ENCODE measurements at places on chromosomes 3 and 15.

DNA sequence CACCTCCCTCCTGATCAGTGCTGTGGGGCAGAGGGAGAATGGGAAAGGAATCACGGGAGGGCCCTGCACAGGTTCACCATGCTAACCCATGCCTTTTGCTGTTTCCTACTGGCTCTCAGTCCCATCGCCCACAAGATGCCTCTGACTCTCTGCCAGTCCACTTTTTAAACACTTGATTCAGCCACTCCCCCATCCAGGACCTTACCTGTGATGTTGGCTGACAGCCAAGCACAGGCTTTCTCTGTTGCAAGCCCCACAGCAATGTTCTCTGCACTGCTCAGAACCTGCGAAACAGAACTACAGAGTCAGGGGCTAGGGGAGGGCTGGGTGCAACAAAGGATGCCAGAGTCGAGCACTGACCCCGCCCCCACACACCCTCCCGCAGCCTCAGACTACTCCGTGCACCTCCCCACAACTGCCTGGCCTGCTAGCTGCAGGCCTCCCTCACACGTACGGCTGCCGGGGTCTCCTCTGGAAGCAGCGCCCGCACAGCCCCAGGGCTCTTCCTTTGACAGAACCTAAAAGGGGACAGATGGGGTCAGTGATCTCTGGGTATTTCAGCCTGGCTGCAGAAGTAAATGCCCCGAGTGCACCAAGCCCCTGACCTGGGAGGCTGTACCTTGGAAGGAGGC, 9.1 kb downstream of the CDAN1 start:
- DNase-seq: no peak

DNA sequence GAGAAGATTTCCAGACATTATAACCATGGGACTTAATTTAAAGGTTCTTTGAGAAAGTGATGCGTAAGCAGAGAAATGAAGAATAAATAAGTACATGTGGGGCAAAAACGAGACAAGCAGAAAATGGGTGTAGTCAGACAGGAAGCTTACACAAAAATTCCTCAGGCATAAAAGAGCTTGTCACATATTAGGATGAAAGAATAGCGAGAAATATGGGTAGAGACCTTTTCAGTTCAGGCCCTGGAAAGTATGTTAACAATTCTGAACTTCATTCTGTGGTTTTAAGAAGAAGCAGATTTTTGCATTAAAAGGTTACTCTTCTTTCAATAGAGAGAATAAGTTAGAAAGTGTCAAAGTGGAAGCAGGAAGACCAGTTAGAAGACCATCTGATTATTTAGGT, 352.4 kb downstream of the ROBO1 start:
- no peak for DNase-seq

DNA sequence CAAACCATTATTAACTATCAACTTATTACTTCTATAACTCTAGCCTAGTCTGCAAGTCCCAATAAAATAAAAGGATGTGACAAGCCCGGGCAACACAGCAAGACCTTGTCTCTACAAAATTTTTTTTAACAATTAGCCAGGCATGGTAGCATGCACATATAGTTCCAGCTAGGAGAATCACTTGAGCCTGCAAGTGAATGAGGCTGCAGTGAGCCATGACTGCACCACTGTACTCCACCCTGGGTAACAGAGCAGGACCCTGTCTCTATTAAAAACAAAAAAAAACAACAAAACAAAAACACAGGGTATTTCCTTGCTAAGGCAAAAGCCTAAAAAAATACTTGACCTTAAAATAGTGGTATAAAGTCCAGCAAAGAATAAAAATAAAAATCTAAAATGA, 31.4 kb downstream of the ANKRD28 start:
- no peak for DNase-seq

GRCh38 chr3:30199855-30200254, 406.5 kb upstream of the TGFBR2 start:
- DNase-seq: no peak

DNA sequence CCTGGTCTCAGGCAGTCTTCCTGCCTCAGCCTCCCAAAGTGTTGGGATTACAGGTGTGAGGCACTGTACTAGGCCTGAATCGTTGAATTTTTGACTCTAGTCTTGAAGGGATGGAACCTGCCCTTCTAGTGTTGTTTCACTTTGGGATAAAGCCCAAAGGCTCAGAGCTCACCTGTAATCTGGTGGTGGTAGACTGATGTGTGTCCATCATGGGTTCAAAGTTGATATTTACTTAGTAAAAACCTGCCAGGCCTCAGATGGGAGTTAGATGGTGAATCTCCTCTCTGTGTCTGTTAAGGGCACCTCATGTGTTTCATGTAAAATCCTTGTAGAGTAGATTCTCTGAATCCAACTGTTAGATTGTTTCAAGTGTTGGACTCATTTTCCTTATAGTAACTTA, 41.1 kb downstream of the FNDC3B start:
- DNase-seq: no peak

DNA sequence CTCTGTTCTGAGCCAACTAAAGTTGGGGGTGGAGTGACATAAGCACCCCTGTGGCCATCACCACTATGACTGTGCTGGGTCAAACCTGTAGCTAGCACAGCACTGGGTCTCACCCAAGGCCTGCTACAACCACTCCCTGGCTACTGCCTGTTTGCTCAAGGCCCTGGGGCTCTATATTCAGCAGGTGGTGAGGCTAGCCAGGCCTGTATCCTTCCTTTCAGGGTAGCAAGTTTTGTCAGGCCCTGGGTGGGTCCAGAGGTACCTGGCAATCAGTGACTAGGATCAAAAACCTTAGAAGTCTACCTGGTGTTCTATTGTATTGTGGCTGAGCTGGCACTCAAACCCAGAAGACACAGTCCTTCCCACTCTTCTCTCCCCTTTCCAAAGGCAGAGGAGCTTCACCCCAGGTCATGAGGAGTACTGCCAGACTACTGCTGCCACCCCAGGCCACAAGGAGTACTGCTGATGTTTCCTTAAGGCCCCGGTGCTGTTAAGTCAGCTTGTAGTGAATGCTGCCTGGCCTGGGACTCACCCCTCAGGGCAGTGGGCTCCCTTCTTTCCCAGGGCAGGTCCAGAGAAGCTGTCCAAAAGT, 170.8 kb downstream of the IGSF11 start:
- no peak for DNase-seq

DNA sequence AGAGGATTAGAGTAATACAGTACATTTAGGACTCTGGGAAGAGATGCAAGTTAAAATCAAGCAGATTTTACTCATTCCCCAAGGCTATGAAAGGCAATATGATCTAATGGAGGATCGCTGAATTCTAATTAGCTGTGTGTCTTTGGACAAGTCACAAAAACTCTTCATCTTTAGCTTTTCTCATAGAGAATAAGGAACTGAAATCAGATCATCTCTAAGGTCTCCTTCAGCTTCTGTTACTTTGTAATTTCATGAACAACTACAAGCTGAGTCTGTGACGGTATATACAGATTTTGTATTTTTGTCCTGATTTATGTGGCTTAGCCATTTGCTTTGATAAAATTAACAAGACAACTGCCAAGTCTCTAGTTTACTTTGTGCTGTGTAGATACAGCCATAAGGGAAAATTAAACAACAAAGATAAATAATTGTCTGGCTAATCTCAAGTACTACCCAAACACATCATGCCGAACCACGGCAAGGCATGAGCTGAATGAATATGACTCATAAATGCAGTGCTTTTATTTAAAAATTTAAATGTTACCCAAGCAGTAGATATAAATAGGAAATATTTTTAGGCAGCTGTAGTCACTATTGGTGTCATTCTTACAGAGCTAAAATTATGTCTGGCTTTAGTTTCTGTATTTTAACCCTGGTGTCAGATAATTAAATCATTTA, 81.5 kb downstream of the GAP43 start:
- DNase-seq: no peak

DNA sequence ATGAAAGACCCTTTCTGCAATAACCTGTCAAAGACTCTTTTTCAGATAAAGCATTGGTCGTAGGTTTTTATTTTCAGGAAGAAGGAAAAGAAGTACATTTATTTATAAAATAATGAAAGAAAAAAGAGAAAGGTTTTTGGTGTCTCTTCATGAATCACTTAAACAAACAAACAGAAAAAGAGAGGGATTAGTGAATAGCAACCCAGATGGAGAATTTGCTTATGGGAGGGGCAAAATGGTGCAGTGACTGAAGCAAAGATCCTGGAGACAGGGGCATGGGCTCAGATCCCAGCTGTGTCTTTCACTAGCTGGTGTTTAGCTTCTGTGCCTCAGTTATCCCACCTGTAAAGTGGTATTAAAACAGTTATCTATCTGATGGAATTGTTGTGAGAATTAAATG, 78.6 kb upstream of the PFN2 start:
- DNase-seq: no peak

- no peak for DNase-seq
These were observed 141.8 kb upstream of the NECTIN3 start for GRCh38 chr3:110929816-110930215.

DNA sequence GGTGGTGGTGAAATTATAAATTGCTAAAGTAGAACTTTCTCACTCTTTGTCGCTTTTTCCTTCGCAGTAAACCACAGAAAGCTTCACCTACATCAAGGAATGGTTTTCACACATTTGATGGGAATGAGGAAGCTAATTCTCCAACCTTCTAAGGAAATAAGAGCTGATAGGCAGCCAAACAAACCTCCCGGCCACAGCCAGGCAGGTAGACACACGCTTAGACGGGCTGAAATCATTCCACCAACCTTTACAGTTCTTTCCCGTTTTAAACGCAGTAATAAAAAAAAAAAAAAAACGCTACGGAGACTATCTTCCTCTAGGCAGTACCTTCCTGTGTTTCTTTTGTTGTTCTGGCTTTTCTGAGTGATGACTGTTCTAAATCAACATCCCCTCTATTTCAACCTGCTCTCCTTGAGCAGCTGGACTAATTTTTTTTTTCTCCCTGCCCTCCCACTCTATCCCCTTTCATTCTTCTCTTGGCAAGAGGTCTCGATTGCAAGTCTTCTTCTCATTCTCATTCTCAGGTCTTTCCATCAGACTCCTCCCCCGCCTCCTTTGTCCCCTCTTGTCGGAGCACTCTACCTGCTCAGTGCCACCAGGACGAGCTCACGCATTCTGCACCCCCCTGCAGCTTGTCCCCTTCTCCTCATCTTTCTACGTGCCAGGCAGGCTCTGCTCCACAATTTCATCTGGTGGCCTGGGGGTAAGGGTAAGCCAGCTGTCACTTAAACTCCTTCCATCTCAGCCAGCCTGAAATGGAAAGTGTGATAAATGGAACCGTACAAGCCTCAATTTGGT, 391.1 kb upstream of the MDFIC2 start:
- DNase-seq: no peak

DNA sequence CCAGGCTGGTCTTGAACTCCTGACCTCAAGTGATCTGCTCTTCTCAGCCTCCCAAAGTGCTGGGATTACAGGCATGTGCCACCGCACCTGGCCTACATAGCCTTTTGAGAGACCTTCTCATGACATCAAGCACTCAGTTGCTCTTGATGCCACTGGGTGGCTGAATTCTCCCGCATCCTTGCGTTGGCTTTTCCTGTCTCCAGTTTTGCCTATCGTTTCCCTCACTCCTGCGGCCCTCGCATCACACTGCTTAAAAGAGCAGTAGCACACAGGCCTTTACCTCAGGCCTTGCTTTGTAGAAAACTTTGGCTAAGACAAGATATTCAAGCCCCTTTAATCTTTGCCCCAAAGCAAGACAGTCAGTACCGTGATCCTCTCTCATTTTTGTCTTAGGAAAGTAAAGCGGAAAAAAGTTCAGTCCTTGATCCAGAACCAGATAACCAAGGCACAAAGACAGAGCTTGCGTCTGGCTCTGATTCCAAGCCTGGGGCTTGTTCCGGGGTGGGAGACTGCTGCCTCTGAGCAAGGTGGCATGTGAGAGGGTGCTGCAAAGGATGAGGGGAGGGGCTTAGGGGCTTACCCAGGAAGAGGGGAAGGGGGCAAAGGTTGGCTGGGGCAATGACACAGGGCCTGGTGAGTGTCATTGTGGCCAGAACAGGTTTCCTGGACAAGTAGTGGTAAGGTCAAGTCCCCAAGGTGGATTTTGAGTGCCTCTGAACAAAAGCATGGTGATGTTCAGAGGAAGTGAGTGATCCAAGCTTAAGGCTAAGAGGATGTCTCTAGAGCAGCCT, 175.0 kb upstream of the TLE3 start:
- no peak for DNase-seq

- DNase-seq: peak; percentile 58
These were observed at the start of gene CAMKV for GRCh38 chr3:49869525-49870126. Gene CAMKV (minus strand): TSS chr3:49869906. CDS start chr3:49862388, 7,518 bp downstream.

DNA sequence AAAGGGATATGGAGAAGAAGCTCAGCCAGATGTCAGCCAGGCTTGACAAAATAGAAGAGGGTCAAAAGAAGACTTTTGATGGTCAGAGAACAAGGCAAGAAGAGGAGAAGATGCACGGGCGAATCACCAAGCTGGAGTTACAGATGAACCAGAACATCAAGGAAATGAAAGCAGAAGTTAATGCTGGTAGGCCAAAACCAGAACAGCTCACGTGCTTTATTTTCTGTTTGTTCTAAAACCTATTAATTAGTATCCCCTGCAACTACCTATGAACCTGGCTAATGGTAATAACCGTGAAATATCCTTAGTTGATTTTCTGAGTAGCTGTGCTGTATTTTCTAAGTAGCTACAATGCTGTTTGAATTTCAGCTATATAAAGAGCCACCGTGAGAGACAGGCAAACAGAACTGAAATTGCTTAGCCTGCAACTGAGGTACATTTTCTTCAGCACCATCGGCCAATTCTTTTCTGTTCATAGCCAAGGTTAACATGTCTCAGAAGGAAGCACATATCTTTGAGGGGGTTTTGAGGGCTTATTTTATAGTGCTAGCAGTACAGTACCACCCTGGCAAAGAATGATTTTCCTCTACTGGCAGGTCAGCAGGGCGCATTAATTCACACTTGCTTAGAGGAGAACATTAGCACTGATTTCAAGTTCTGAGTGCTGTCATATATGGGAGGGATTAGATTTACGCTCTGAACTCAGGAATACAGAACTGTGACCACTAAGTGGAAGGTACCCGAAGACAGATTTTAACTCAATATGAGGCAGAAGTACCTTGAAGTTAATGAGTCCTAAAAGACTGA, 78.9 kb downstream of the FAM81A start:
- no peak for DNase-seq

GRCh38 chr15:73851689-73852088, 21.7 kb upstream of the TBC1D21 start:
- DNase-seq: peak; percentile 57

GRCh38 chr3:25648107-25648535, 16.6 kb downstream of the TOP2B start:
- peak; percentile 91 for DNase-seq

- no peak for DNase-seq
These were observed 36.4 kb upstream of the BOC start for GRCh38 chr3:113174801-113175485.

DNA sequence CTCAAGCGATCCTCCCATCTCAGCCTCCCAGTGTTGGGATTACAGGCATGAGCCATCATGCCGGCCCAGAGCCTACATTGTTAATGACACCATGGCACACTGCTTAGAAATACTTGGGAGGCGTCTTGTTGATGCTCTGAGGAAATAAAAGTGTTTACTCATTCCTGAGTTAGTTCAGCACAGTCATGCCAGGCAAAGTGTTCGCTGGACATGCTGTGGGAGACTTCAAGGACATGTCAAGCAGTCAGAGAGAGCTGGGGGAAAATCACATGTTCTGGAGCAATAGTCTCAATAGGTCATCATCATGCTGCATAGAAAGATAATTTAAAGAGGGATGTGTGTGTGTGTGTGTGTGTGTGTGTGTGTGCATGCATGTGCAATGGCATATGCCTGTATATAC, 37.5 kb downstream of the TTC23 start:
- DNase-seq: no peak
